ENCODE measurements at places on chromosomes 4 and X.

DNA sequence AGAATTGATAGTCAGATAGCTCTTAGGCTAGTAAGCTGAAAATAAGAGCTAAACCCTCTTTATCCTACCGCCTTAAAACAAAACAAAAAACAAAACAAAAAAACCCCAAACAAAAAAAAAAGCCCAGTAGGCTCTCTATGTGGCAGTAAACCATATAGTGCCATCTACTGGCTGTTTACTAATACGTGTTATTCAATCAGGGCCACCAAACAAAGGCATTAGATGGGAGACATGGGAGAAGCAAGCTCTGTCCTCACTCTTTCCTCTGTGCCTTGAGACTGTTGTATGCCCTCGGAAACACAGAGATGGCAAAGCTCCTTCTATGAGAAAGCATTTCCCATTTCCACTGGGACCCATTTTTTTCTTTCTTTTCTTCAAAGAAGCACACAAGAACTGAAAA lies 148.8 kb upstream of the MID1 start:
- DNase-seq: no peak

DNA sequence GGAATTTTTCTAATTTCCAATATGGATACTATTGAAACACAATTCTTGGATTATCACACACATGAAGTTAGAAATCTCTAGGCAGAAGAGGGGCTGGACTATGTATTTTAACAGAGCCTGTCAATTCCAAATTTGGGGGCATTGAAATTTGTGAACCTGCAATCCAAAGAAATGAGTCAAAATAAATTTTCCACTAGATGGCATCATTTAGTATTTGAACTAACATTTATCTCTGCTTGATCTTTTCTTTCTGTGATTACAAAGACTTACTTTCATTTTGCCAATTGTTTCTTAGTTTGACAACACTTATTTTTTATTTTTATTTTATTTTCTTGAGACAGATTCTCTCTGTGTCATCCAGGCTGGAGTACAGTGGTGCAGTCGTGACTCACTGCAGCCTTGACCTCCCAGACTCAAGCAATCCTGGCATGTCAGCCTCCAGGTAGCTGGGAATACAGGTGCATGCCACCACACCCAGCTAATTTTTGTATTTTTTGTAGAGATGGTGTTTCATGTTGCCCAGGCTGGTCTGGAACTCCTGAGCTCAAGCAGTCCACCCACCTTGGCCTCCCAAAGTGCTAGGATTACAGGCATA lies 2.7 kb upstream of the PYURF start:
- no peak for DNase-seq

DNA sequence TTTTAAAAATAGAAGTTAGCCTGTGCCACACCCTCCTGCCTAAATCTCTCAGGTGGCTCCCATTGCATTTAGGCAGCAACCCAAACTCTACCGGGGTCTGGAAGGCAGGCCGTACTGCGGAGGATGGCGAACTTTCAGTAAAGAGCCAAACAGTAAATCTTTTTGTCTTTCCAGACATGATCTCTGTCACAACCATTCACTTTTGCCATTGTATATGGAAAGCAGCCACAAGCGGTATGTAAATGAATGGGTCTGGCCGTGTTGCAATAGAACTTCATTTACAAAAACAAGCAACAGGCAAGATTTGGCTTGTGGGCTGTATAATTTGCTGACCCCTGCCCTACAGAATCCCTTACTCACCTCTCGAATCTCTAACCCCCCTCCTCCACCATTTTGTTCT lies 3.3 kb downstream of the RADX start:
- DNase-seq: no peak

- DNase-seq: no peak
These were observed 18.0 kb downstream of the PNMA6F start for GRCh38 chrX:153303276-153304262.

DNA sequence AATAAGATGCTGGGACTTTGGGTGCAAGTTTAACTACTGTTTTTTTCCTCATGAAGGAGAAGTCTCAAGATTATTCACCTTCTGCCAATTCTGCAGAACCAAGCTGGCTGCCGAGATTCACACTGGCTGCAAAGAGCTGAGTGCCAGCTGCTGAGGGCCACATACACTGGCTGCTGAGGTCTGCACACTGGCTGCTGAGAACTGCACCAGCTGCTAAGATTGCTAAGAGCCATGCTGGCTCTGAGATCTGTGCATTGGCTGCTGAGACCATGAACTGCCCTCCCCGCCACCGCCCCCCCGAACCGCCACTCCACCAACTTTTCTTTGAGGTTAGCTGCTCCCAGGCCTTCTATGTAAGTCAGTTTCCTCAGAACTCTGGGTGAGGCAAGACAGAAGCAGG lies 330.3 kb downstream of the CBLL2 start:
- DNase-seq: no peak

GRCh38 chr4:78797777-78798284 lies 21.7 kb downstream of the BMP2K start:
- DNase-seq: no peak

DNA sequence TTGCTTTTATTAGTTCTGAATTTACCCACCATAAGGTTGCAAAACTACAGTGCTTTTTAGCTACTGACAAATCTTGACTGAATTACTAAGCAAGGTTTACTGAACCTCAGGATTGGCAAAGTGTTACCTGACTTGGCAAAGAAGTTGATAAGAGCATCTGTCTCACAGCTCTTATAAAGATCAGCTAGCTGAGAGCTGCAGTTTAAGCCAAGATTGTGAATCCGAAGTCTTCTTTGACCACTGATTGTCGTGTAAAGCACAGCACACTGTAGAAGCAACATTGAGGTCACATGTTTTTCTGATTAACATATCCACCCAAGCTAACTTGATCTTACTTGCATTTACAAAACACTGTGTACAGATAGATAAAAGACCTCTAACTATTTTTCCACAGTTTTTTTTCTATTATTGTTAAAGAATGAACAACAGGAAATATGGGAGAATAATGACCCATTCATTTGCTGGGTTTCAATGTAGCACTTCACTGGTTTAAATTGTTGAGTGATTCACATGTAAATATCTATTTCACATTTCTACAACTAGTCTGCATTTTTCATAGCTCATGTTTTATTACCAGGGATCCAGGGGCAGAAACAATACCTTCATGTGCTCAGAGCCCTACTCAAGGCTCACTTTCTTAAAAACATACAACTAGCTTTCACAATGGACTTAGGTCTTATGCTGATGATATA lies 54.0 kb downstream of the METTL14 start:
- no peak for DNase-seq

DNA sequence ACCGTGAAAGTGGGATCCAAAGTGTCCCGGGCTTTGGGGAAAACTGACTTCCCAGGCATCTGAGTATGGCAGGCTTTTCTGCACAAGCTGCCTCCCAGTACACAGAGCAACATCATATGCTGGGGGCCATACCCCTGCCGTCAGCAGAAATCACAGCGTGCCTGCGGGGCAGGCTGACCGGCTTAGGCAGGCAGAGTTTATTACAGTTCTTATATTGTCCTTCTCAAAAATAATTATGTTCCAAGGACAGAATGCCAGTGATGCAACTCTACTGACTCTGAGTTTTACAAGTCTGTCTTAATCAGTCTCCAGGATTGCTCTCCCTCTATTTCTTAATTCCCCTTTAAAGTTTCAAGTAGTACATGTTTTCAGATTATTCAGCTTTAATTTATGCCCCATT lies 37.0 kb downstream of the IL21 start:
- DNase-seq: no peak

- no peak for DNase-seq
These were observed 55.3 kb upstream of the SLC25A43 start for GRCh38 chrX:119343856-119344255.

DNA sequence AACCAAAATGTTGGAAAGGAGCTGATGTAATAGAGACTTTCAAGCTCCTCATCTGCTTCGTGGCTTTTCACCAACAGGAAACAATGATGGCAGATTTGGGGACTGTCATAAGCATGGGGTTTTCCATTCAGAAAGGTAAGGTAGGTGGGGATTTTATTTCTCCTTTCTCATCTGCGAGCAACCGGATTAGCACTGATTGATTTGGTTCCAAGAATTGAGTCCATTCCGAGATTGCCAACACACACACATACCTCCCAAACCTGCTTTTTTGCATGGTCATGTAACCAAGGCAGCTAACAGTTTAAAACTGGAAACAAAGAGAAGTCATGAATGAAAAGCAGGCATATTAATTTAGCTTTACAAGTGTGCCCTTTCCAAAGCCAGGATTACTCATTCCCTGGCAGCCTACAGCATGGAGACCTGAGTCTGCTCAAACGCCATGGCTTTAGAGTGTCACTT lies 63.0 kb upstream of the LNX1 start:
- DNase-seq: no peak

GRCh38 chr4:147090486-147090885 lies 144.8 kb upstream of the TTC29 start:
- no peak for DNase-seq

- no peak for DNase-seq
These were observed 2229.4 kb upstream of the AGA start for GRCh38 chr4:179671609-179672008.

- DNase-seq: no peak
These were observed 259.8 kb downstream of the FBXO8 start for GRCh38 chr4:174023641-174024040.

DNA sequence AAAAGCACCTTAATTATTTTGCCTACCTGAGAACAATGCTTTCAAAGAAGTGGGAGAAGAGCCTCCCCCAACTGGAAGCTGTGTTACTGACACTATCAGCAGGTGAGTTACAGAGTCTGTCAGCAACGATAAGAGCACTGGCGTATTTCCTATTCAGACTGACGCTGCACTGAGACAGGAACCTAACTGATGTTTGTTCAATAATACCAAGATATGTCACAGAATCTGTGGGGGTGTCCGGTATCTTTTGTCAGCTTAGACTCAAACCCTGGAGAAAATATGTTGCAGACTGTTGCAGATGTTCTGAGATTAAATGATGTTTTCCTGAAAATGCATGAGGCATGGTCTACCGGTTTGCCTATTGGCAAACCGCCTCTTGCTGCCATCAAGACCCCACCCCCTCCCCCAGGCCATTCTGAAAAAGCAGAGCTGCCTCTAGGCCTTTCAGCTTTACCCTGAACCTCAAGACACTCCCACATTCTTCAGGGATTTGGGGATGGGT lies 115.2 kb upstream of the KIT start:
- no peak for DNase-seq

DNA sequence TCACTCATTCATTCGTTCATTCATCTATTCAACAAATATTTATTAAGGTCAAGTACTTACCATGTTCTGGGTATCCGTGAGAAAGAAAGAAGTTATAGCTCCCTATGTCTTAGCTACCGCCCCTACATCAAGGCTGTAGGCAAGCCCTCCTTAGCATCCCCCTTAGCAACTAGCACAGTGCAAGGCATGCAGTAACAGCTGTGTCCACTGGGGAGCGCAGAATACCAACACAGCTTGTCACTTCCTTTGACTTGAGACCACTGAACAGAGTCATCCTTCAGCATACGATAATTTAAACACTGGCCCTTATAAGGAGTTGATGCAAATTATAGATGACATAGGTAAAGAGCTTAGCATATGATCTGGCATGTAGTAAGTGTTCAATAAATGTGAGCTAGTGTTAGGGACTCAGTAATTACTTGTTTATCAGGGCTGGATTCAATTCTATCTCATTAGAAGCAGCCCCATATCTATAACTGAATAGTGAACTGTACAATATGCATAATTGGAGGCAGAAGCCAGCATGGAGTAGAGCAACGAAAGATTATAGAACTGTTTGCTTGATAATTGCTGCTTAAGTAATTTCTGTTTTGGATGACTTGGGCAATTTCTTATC lies 8.7 kb downstream of the KIAA1210 start:
- peak; percentile 44 for DNase-seq

GRCh38 chrX:102711872-102712215 lies 404 bp upstream of the GPRASP2 start:
- no peak for DNase-seq

DNA sequence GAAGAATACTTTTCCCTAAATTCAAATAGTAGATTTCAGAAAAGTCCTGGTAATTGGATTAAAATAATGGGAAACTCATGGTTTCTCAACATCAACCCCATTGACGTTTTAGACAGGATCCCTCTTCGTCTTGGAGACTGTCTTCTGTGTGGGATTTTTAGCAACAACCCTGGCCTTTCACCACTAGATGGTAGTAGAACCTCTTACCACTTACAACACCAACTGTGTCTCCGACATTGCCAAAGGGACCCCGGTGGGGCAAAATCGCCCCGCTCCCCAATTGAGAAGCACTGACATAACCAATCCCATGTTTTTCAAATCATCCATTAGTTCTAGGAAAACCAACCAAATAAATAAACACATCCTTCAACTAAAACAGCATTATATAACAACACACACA lies 16.9 kb upstream of the ANOS1 start:
- DNase-seq: no peak

GRCh38 chr4:69377562-69377961 lies 97.3 kb downstream of the UGT2B28 start:
- DNase-seq: no peak

DNA sequence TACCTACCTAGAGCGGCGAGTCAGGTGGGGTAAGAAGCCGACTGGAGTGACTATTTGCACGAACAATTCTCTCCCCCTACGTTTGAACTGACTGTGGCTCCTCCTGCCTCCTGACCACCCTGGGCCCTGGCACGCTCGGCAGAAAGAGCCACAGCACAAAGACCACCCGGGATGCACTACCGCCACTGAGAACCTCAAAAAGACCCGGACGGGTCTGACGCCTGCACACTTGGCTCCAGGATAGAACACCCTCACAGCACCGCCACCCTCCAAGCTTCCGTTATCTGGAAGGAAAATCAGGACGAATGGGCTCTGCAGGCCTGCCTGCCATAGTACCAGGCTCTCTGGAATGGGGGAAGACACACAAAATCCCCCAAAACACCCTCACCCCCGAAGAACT lies 2.2 kb downstream of the LRPAP1 start:
- DNase-seq: no peak

GRCh38 chrX:134431894-134432293 lies 28.1 kb upstream of the HPRT1 start:
- DNase-seq: no peak

DNA sequence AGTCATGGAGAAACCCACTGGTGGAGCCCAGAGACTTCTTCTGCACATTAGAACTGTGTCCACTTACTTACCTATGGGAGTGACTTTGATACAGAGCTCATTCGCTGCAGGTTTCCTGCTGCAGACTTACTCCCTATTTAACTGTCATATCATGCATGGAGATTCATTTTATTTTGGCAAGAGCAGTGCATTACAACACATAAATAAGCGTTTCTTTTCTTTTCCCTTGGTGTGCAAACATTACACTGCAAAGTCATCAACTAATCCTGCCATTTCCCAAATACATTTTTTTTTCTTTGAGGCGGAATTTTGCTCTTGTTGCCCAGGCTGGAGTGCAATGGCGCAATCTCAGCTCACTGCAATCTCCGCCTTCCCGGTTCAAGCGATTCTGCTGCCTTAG lies 230.9 kb upstream of the SFRP2 start:
- no peak for DNase-seq

GRCh38 chrX:53004811-53005210 lies 43.8 kb upstream of the GPR173 start:
- no peak for DNase-seq

- no peak for DNase-seq
These were observed 4.9 kb downstream of the LRPAP1 start for GRCh38 chr4:3527101-3527913.
